ENCODE measurements at places on chromosomes 5 and 9. TPM values are rescaled to one million over a fixed set of nuclear protein-coding genes. Genes with fewer than 3 reads are reported as not detected.
A peak's percentile ranks its signal among the peaks of the same experiment; 100 is the strongest.

DNA sequence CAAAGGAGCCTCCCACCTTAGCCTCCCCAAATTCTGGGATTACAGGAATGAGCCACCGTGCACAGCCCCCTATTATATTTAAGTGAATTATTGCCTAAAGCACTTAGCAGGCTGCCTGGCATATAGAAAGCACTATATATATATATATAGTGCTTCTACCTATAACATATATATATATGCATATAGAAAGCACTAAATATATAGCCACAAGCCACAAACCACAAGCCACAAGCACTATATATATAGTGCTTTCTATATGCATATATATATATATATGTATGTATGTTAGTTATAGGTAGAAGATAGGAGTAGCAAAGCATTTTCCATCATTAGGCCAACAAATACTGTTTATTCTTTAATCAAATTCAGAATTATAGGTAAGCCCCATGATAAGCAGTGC lies 185.8 kb downstream of the CWC27 start:
- no peak for DNase-seq

DNA sequence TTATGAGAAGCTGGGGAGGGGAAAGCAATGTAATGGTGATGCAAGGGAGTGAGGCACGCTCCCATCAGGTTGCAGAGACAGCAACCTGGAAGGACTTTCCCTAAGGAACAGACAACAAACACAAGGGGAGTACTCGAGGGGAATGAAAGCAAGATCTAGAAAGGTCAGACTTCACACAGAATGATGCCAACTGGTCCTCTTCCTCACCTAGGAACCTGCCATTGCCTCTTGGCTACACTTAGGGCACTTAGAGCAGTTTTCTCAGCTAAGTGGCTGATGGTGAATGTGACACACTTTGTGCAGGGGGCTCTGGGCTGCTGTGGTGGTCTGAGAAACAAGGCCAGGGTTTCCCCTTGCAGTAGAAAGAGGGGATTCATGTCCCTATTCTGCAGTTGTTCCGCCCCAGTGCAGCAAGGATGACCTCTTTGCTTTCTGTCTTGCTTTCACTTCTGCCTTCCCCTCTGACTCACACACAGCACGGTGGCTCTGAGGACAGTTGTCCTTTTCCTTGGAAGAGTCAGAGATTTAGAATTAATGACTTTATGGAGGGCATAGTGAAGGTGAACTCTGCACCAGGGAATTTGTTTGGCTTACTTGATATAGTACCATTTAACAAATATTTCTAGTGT lies 394.0 kb upstream of the KLF4 start:
- DNase-seq: no peak

Gene TXNDC8
- total RNA-seq: 5.1 TPM

Gene DDX4
- 4.1 TPM for total RNA-seq

DNA sequence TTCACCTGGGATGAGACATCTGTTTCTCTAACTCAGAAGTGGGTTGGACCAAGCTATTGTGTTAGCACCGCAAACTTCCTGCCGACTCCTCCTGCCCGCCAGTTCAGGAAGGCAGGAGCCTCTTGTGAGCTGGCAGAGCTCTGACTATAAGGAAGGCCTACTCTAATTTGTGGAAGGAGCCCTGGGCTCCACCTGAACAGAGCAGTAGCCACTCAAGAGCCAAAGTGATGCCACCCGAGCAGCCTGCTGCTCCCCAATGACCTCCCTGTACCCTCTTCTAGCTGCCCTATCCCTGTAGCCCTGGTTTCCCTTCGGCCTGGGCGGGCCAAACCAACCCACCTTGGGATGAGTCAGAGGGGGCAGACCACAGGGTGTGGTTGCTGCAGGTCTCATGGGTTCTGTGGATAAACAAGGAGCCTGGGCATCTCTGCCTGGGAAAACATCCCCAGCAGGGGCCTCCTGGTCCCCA lies 81.6 kb downstream of the PSD2 start:
- no peak for DNase-seq

- DNase-seq: no peak
Measured at GRCh38 chr5:124910354-124911016, 164.0 kb upstream of the ZNF608 start.

Gene FOXD4L3
- 1.4 TPM for total RNA-seq

DNA sequence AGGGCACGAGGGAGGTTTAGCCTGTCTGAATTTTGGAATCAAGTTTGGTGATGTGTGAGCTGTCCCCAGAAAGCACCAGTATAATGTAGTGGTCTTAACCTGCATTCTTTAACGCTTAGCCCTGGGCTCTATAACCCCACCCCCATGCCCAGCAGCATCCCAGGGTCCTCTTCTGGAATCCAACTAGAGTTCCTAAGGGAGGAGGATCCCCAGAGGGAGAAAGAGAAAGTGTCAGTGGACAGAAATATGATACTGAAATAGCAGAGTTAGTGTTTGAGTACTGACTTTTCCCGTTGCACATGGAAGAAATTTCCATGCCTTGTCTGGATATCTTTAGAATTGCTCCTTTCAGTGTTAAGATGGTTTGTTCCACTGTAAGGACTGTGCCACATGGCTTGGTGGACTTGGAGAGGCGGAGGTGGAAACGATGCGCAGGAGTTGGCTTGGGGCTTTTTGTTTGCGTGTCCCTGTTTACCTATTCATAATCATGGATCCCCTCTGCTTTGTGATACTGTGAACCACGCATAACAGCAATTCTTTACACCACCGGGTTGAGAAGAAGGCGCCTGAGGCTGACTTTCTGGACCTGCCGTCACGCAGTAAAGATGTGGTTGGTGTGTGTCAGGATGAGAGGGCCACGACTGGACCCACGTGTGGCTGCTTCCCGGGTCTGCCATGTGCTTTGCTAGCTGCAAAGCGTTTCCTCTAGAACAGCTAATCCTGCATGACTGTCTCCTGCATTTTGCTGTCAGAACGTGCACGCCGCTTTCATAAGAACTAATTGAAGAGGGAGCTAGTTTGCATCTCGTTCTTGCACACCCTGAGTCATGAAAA lies 142.3 kb downstream of the SMARCA2 start:
- DNase-seq: peak; percentile 72

GRCh38 chr5:131996210-131997025 lies 15.0 kb downstream of the ACSL6 start:
- peak; percentile 28 for DNase-seq

Gene DNAJC18
- total RNA-seq: 21.2 TPM

DNA sequence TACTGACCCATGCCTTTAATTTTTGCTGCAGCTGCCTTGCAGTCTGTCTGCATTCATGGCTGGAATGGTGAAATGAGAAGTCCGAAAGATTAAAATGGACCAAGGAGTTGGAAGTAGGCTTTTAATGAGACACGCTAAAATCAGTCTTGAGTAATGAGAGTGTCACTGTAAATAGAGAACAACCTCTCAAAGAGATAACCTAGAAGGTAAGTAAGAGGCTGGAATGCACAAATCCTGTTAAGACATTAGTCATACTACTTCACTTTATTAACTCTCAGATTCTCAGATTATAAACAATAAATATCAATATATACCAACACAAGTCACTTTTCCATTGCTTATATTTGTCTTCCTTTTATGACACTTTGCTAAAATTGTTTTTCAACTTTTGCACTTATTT lies 880.6 kb upstream of the C9orf72 start:
- no peak for DNase-seq

DNA sequence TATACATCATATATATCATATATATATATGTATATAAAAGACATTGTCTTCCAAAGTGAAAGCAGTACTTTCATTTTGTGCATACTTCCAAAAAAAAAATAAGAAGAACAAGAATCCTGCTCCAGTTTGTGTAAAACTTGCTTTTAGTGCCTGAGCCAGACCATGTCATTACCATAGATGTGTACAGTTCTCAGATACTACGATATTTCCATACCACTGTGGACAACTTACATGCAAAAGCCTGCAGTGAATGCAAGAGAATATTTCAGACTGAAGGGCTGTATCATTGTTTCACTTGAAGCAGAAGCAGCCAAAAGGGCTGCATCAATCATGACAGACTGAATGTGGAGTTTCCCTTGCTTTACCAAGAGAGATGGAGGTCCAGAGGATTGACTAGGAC lies 72.6 kb upstream of the CYLC2 start:
- DNase-seq: no peak

GRCh38 chr5:117738571-117738970 lies 1163.9 kb upstream of the SEMA6A start:
- DNase-seq: no peak

- no peak for DNase-seq
Measured at GRCh38 chr9:77882294-77882693, 149.3 kb downstream of the GNAQ start.

- DNase-seq: no peak
Measured at GRCh38 chr5:172870715-172871461, 36.8 kb downstream of the ERGIC1 start.

Gene SLC6A7
- total RNA-seq: 10.8 TPM

DNA sequence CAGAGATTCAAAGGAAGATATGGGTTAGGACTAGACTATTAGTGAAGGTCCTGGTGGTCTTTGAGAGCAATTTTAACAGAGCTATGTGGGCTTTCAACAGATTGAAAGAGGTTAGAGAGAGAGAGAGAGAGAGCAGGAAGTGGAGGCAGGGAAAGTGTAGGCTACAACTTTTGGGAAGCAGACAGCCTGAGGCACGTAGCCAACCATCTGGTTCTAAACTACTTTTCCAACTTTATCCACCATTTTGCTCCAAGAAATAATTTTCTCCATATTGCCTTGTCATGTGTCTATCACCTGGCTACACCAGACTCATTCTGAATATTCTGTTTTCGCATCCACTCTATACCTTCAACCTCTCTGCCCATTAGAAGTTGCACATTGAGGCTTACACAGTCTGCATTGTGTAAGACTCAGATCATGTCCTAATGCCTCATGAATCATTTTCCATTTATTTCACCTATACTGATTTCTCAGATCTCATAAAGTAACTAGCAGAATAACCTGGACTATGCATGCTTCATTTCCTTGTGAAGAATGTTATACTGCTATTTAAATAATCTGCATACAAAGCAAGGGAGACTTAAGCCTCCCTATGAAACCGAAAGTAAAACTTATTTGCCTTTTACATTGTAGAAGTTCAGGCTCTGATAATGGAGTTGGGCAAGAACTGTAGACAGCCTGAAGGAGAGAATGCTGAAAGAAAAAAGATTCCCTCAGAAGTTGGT lies 235.6 kb downstream of the ELAVL2 start:
- peak; percentile 27 for DNase-seq

DNA sequence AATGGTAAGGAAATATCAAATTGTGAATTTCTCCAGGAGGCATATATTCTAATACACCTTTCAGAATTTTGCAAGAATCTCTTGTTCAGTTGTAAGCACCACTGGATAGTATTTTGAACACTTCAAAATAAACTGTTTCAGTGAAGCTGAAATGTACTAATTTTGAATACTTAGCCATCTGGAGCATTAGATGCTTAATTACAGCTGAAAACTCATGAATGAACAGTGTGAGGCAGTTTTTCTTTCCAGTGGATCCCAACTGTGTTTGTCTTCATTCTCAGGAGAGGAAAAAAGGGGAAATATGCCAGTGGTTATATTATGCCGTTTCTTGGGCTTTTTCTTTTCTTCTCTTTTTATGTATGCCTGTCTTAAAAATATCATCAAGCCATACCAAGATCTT lies 306.0 kb upstream of the SEMA6A start:
- DNase-seq: no peak

GRCh38 chr9:113261917-113262671 lies 13.3 kb downstream of the CDC26 start:
- DNase-seq: no peak

Gene NEUROG1
- not detected for total RNA-seq

Gene EGFLAM
- total RNA-seq: 6.0 TPM

Gene FUBP3
- 39.0 TPM for total RNA-seq

Gene PGM5
- total RNA-seq: 194 TPM

- peak; percentile 55 for DNase-seq
Measured at GRCh38 chr5:54547711-54548250, 30.2 kb downstream of the SNX18 start.

Gene PCDHGA6
- 7.2 TPM for total RNA-seq

DNA sequence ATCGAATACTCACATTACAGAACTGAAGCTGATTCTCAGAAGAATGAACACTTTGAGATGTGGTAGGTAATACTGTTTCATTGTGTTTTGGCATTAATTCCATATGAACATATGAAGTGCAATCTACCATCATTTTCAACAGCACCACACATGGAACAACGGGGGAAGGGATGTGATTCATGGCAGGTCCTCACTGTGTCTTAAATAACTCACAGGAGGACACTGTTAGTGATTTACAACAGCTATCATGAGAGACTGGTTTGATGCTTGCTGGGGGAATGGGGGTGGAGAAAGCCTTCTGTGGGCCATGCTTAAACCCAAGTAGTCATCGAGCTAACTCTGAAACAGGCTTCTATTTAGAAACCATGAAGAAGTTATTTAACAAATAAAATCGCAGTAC lies 232.9 kb downstream of the SPOCK1 start:
- DNase-seq: no peak
